ENCODE measurements at places on chromosomes 7 and 10. TPM values are rescaled to one million over a fixed set of nuclear protein-coding genes. Genes with fewer than 3 reads are reported as not detected.

GRCh38 chr7:2754086-2754485, 66.1 kb downstream of the AMZ1 start:
- no peak for DNase-seq

GRCh38 chr7:14073543-14073942, 84.1 kb upstream of the ETV1 start:
- DNase-seq = no peak

- DNase-seq = no peak
Observed at GRCh38 chr7:96921231-96921630, 84.1 kb upstream of the DLX6 start.

DNA sequence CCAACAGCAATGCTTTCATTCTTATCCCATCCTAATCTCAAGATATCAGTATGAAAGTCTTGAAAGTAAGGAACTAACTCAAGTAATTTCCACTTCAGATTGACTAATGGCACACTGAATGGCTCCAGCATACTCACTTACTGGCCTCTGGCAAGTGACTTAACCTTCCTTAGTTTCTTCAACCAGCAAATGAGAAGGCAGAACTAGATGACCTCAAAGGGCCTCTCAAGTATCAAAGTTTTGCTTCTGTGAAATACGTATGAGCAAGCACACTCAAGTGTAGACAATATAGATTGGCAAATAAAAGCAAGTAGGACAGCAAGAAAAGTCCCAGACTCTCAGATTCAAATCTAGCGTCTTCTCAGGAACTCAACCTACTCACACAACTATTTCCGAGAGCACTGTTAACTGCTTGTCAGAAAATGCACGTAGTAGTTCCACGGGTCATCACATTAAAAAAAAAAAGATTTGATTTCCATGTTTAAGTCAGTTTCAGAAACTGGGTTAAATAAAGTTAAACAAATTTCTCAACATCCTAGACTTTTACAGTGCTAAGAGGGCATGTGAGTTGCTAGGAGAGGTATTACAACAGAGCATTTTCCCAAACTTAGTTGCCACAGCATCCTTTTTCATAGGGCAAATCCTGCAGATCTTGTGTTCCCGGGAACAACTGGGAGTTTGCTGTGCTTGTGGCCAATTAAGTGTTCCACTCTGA, 276.9 kb upstream of the KLF14 start:
- DNase-seq = no peak

The FXYD4 gene
- not detected for total RNA-seq

The FRAT1 gene
- total RNA-seq = 4.7 TPM

All from CD8-positive, alpha-beta memory T cell (primary cell).